ENCODE measurements at places on chromosomes 7 and 10.

- no peak for DNase-seq
Measured at GRCh38 chr7:40709062-40709964, 574.5 kb downstream of the SUGCT start.

DNA sequence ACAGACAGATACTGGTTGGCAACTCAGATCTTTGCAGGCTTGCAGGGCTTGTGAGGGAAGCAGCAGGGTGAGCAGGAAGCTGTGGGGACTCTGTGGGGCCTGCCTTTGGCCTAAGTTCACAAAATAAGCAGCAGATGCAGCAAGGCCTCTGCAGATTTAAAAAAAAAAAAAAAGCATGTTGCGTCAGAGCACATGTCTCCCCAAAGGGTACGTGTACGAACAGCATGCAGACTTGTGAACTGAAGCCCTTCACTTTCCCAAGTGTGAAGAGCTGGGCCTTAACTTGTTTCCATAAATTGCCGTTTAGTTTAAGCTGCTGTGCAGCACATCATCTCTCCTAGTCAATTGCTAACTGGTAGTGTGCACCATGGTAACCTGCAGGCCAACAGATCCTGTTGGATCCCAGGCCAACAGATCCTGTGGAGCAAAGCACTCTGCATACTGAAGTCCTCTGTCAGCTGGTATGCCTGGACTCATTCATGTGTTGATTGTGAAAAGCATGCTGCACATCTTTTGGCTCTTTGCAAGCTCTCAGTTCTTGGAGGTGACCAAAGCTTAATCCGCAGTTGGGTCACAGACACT, 10.8 kb upstream of the XPNPEP1 start:
- DNase-seq: no peak

DNA sequence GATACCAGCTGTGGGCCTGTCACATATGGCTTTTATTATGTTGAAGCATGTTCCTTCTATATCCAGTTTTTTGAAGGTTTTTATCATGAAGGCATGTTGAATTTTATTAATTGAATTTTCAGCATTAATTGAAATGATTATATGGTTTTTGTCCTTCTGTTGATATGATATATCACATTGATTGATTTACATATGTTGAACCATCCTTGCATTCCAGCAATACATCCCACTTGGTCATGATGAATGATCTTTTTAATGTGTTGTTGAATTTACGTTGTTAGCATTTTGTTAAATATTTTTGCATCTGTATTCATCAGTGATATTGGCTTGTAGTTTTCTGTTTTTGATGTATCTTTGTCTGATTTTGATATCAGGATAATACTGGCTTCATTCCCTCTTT, 21.2 kb downstream of the PRSS37 start:
- DNase-seq: no peak

DNA sequence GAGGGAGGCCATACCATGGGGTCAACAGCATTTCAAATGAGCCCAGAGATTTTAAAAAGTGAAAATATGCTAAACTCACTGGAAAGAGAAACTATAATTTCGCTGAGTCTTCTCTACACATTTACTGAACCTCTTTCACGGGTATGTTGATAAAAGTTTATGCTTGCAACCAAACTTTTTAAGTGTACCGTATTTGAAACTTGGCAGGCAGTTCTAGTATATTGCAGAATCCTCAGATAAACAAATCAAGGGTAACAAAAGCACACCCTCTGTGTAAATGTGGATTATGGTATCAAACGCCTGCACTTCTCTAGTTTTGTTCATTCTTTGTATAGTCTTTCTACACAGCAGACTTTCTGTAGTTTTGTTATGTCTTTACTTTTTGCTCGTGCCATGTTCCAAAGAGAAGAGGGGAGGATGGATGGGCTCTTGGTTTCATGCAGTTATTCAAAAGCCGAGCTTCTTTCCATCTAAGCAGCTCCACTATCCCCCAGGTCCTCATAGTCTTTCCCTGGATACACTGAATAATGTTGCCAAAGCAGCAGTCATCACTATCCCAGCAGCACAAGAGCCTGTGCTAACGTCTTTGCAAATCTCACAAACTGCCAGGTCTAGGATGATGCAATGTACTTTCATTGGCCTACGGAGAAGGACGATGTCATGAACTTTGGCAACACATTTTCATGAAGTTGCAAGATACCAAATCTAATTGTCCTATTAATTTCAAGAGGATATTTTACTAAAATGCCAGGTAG, 131.2 kb downstream of the MPP7 start:
- DNase-seq: no peak

- no peak for DNase-seq
Measured at GRCh38 chr7:132551886-132552285, 24.4 kb downstream of the PLXNA4 start.

DNA sequence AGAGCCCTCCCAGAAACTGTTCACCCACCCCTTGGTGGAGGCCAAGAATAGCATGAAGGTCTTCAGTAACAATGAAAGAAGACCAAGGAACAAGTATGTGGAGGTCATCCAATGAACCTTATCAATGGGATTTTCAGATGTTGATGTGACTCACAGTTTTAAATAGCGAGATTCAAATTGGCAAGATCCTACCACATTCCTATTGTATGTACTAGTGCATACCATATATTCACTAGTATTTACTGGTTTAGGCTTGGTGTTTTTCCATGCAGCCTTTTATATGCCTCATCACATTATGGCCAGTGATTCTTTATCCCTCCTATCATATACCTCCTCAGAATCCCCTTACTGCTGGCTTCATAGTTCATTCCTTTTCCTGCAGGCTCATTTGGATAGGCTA, 54.4 kb downstream of the ITGB8 start:
- no peak for DNase-seq

DNA sequence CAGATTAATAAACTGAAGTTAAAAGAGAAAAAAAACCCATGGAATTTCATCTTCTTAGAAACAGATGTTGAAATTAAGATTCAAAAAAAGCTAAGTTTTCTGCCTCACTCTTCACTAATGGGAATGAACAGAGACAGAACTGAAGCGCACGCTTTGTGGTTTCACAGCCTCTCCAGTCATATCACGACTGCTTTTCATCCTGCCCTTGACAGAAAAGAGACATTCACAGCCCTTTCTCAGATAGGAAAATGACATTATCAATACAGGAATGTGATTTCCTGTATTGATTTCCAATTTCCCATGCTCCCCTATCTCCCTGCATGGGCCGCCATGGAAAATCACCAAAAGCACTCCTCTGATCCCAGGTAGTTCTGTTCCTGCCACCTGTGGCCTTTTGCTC, 108.2 kb downstream of the PFKFB3 start:
- DNase-seq: no peak

- DNase-seq: no peak
Measured at GRCh38 chr10:44362866-44363711, 21.8 kb downstream of the CXCL12 start.

DNA sequence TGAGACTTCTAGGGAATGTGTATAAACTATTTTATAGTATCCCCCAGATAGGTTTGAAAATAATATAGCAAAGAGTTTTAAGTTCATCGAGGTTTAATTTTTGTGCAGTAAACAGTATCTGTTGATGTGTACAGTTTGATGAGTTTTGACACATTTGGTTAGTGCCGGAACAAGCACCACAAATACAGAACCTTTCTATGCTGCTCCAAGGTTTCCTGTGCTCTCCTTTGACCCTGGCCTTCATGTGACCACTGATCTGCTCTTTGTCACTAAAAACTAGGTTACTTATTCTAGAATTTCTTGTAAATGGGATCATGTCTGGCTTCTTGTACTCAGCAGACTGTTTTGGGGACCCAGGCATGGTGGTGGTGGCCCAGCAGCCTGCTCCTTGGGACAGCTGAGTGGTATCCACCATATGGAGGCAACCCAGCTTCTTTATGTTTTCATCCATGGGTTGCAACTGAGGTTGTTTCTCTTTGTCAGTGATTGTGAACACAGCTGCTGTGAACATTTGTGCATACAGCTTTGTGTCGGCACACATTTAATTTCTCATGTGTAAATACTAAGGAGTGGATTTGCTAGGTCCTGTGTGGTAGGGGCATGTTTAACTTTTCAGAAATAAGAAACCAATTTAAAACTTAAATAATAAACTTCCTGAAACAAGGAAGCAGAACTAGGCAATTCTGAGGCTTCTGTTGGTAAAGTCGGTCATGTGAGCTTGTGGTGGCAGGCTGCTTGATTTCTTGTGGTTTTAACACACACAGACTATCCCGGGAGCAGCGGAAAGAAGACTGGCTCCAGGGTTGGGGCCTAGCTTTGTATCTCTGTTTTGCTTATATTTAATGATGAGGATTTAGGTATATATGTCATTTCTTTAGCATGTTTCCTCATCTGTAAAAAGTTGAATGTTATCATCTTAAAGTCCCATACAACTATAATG, 219.4 kb downstream of the ABCA13 start:
- DNase-seq: peak; percentile 82

GRCh38 chr7:146960773-146961391, 844.3 kb downstream of the CNTNAP2 start:
- DNase-seq: no peak

GRCh38 chr10:31697271-31698180, 231.1 kb downstream of the ARHGAP12 start:
- peak; percentile 97 for DNase-seq

DNA sequence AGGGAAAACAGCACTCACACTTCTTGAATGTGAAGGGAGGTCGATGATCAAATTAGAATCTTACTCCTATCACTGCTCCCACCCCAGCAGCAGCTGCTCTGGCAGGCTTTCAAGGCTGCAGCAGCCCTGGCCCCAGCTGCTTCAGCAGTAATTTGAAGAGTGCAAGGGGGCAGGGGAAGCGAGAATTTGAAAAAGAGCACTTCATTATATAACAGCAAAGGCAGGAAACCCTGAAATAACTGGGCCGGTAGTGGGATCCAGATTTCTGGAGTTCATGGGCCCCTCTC, 44.9 kb downstream of the MYPN start:
- no peak for DNase-seq

- DNase-seq: no peak
Measured at GRCh38 chr7:144738146-144738545, 97.7 kb downstream of the TPK1 start.

- no peak for DNase-seq
Measured at GRCh38 chr7:155209478-155210319, 88.0 kb upstream of the INSIG1 start.

- no peak for DNase-seq
Measured at GRCh38 chr10:75405598-75406461, 4.3 kb upstream of the ZNF503 start.

DNA sequence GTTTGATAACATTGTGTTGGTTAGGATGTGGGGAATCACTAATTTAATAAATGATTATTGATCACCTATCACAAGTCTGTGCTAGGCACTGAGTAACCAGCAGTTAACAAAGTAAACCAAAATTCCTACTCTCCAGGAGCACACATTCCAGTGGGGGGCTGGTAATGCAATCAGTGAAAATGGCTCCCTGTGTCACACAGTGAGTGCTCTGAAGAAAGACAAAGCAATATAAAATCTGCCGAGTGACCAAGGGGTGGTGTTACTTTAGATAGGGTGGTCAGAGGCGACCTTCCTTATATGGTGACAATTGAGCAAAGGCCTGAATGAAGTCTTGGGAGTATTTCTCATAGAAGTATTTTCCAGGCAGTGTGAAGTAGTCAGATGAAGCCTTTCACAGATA, 13.6 kb upstream of the SMC3 start:
- no peak for DNase-seq

DNA sequence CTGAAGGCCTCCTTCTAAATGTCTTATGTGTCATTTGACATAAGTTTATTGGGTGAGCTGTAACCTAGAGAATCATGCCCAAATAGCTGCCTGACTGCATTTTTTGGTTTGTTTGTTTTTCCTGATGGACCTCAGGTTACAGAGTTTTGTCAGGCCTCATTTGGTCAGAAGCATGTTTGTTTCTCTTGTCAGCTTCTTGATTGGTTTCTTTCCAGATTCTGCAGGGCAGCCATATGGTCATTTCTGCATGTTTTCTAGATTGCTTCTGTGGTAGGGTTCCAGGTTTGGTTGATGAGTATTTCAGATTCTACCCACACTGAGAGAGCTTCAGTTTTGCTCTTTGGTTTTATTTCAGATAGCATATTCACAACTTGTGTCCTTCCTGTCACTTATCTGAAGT, 28.0 kb downstream of the GLCCI1 start:
- no peak for DNase-seq

DNA sequence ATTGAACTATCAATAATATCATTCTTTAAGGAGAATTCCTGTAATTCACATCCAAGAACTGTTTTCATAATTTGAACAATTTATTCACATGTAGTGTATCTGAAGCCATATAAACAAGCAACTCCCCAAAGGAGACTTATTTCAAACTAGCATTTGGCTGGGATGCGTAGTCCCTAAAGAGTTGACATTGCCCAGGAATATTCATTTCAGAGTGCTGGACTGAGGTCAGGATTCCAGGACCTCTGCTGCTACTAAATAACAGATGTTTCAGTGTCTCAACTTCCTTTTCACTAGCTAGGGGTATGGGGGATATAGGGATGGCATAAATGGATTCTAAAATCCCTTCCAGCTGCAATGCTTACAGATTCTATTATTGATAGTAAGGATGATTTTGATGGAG, 177.0 kb downstream of the TSPAN12 start:
- no peak for DNase-seq

DNA sequence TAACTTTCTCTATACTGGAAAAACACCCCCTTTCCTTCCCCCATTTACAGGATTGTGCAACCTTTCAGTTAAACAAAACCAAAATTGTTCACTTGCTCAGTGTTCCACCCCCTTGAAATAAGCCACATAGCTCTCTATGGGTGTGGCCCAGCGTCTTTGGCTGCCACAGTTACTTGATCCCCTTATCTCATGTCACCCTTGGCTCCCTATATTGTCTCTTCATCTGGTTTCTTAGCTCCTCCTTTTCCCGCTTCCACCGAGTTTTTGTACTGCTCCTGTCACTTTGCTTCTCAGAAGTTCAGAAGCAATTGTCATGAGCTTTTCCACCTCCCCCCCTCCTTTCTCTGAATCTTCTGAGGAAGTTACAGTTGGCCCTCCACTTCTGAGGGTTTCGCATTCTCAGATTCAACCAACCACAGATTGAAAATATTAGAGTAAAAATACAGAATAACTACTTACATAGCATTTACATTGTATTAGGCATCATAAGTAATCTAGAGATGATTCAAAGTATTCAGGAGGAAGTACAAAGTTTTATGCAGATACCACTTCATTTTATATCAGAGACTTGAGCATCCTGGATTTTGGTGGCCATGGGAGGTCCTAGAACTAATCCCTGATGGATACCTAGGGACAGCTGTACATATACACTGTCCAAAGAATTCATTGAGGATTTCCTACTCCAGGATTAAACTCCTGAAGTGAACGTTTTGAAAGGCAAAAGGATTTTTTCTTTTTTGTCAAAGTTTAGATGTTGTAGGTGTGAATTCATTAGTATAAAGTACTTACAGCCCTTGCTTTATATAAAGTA, 60.4 kb downstream of the ADD3 start:
- no peak for DNase-seq

GRCh38 chr7:80136261-80137055, 1.8 kb downstream of the GNAI1 start:
- DNase-seq: no peak

GRCh38 chr10:100528921-100529474, 673 bp downstream of the NDUFB8 start:
- DNase-seq: no peak

DNA sequence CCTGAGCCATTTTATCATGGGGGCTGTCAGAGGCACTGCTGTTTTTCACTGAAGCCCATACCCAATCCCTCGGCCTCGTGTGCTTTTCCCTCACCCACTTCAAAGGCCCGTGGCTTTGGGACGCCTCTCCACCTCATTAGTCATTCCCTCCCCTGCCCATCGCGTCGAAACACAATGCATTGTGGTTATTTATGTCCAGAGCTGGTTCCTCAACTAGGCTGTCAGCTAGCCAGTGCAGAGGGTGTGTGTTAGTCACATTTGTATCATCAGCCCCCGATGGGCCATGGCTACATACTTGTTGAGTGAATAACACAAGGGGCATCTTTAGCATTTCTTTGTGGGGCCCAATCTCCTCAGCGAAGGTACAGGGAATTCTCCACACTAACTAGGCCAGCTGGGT, 3.8 kb upstream of the CRCP start:
- no peak for DNase-seq

Data from esophagus muscularis mucosa (tissue), 4 donors.